Activated CD4-positive, alpha-beta T cell treated with anti-CD3 and anti-CD28 coated beads, Interleukin-2, amount 10 ng/mL, durations not matched to agents 24 days and 14 days (primary cell): ENCODE measurements at places on chromosomes 16 and 17. TPM values are rescaled to one million over a fixed set of nuclear protein-coding genes. Genes with fewer than 3 reads are reported as not detected.

GRCh38 chr16:83929811-83930555 is 23.1 kb upstream of the OSGIN1 start:
- no peak overlapping the region for H3K27ac ChIP-seq
- no peaks in the 10 kb centered on the region for H3K4me1 ChIP-seq
- no peaks in the 10 kb centered on the region for H3K27me3 ChIP-seq
- no peak for DNase-seq
- H3K4me3 ChIP-seq, result no peak overlapping the region

DNA sequence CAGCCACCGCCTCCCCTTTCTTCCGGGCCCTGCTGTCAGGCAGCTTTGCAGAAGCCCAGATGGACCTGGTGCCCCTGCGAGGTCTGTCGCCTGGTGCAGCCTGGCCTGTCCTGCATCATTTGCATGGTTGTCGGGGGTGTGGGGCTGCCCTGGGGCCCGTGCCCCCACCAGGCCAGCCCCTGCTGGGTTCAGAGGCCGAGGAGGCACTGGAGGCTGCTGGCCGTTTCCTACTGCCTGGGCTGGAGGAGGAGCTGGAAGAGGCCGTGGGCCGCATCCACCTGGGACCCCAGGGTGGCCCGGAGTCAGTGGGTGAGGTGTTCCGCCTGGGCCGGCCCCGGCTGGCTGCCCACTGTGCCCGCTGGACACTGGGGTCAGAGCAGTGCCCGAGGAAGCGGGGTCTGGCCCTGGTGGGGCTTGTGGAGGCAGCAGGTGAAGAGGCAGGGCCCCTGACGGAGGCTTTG is 5.5 kb upstream of the TGFB1I1 start:
- H3K36me3 ChIP-seq, result peaks cover 21% of the 10 kb centered on the region
- peaks cover 15% of the 10 kb centered on the region for H3K4me1 ChIP-seq
- no peak overlapping the region for H3K4me3 ChIP-seq

- no peaks in the 10 kb centered on the region for H3K36me3 ChIP-seq
- DNase-seq, result peak; percentile 67
- H3K4me3 ChIP-seq, result peak overlapping the region; percentile 69
- H3K27ac ChIP-seq, result peak overlapping the region; percentile 96
- H3K27me3 ChIP-seq, result no peaks in the 10 kb centered on the region
Measured at GRCh38 chr17:36673637-36674277, 72.4 kb downstream of the MRM1 start.

DNA sequence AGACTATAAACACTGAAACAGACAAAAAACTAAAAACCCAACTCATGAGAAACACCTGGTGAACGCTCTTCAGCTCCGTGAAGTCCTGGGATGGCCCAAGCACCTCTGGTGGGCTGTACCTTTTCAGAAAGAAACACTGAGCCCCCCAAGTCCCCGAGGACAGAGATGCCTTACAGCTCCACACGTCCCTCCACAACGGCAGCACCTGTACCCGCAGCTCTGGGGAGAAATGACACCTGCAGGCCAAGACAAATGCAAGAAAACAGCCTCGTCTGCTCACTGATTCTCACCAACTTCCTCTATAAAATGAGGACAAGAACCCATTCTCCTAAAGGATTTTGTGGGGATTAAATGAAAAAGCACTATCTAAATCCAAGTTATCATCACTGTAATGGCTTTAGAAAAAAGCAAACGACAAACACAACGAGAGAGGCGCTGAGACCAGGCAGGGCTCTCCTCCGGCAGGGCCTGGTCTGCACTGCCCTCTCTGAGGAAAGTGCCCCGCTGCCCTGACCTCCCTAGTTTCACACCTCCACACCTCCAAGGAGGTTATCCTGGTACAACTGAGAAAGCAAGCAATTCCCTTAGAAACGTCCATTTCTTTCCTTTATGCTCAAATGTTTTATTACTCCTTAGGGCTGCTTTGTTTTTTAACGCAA is 114.9 kb downstream of the ZNF778 start:
- H3K4me1 ChIP-seq, result peaks cover 54% of the 10 kb centered on the region
- DNase-seq, result no peak
- no peaks in the 10 kb centered on the region for H3K27me3 ChIP-seq
- peak overlapping the region; percentile 4 for H3K27ac ChIP-seq

DNA sequence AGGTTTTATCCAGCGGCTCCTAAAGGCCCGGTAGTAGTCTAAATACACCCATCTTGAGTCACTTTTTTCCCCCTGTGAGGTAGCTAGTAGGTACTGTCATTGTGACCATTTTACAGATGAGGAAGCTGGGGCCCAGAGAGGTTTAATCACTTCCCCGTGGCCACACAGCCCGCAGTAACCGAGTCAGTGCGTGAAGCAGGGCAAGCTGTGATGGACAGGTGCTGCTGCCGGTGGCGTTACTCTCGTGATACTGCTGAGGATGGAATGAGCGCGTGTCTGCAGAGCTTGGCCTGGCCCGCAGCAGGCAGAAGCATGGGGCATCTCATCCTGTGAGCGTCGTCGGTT is 226.3 kb upstream of the CIBAR2 start:
- H3K4me1 ChIP-seq, result peaks cover 9% of the 10 kb centered on the region
- H3K36me3 ChIP-seq, result no peaks in the 10 kb centered on the region
- no peak overlapping the region for H3K4me3 ChIP-seq
- no peak overlapping the region for H3K27ac ChIP-seq
- no peak for DNase-seq
- H3K27me3 ChIP-seq, result no peaks in the 10 kb centered on the region

DRG2 gene
- 60.8 and 64.3 TPM in 2 replicates for total RNA-seq
